ENCODE measurements at places on chromosomes 16 and 17.

- DNase-seq, result no peak
These were observed 181.6 kb downstream of the RAB11FIP4 start for GRCh38 chr17:31573047-31573446.

DNA sequence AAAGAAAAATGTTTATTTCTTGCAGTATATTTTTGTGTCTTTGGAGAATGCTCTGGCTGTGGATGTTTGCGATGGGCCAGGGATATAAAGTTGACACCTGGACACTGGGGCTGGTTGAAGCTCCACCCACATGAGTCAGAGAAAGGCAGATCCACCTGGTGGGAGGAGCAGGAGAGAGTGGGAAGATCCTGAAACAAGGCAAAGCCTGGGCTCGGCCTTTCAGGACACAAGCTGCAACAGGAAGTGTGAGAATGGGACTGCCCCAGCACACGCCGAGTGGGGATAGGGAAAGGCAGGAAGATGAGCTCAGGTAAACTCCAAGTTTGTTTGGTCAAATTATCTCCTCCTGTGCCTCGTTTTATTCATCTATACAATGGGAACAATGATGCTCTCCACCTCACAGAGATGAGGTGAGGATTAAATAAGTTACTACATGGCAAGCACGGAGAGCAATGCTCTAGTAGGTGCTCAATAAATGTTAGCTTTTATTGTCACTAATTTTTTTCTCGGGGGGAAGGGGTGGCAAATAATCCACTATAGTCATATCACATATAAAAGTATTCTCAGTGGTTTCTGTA, 21.4 kb upstream of the PITPNM3 start:
- no peak for DNase-seq

DNA sequence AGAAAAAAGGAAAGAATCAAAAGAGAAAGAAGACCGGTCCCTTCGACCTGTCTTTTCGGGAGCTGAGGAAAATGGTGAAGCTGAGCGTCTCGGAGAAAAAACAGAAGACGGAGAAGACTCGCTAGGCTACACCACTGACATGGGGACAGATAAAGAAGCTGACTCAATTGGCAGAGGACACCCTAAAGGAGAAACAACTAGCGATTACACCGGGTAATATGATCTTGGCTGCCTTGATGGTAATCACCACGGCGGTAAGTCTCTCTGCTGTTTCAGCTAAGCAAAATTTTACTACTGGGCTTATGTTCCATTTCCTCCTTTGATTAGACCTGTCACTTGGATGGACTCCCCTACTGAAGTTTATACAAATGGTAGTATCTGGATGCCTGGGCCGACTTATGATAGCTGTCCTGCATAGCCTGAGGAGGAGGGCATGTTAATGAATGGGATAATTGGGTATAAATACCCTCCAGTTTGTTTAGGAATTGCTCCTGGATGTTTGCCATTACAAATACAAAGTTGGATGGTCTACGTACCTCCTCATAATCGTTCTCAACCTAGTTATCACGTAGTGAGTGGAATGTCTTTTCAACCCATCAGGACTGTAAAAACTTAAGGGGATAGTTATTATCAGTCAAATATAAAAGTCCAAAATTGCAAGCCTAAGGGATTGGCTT, 24.1 kb downstream of the ALOX15B start:
- DNase-seq, result no peak

DNA sequence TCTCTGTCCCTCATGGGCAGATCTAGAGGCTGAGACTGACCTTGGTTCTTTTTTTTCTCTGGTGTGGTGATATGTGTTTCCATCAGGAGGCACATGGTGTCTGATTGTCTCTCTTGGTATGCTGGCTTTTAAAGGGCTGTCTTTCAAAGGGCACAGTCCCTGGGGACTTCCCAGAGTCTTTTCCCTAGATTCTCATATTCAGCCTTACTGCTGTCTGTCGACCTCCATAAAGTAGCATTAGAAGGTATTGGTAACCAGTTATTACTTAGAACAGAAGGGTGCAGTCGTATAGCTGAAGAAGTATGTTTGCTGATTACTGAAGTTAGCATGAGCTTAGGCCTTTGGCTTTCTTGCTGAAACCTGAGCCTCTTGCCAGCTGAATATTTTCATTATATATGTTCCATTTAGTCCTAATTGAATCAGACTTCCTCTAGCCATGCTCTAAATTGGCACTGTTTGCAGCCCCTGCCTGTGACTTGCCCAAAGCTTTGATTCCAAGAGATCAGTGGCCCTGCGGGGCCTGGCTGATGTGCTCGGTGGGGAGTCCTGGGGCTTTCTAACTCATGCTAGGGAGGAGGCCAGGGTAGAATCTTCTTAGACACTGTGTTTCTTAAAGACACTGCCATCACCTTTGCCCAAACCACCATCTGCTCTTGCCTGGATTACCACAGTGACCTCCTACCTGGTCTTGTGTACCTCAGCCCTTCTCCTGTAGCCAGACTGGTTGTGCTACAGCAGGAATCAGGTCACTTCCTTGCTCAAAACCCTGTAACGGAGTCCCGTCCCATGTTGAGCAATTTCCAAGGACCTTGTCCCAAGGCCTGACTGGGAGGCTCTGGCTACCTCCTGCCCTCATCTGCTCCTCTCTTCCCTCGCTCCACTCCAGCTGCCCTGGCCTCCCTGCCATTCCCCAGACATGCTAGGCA, 71.5 kb downstream of the WWP2 start:
- DNase-seq, result no peak

DNA sequence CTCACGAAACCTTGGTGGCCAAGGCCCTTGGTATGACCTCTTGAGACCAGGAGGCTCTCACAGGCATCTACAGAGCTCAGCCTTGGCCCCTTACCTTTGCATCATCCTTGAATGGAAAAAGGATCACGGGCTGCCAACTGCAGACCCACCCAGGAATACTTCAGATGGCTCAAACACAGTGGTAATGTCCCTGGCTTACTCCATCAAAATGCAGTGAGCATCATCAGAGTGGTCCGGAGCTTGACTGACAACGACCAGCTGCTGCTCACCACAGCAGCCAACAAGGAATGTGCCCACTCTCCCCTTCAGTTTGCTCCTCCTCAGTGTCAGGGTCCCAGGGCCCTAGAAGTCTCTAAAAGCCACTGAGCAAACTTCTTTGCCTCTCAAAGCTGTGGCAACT, 17.6 kb upstream of the MYH3 start:
- no peak for DNase-seq

- no peak for DNase-seq
These were observed 48.6 kb downstream of the GAS7 start for GRCh38 chr17:10149573-10150399.

- no peak for DNase-seq
These were observed 3.0 kb downstream of the EME1 start for GRCh38 chr17:50375858-50376538.

Data from stimulated activated CD4-positive, alpha-beta T cell treated with anti-CD3 and anti-CD28 coated beads, Interleukin-1b, Interleukin-23, amount 100 ng/mL, for 1 hour (primary cell).